ENCODE measurements at places on chromosomes 11 and 22.

GRCh38 chr11:85685820-85686459 lies at the start of gene CCDC89:
Gene CCDC89, minus strand, starts transcription at chr11:85686195. Its CDS starts 65 bp downstream, at chr11:85686130.
- DNase-seq = no peak

DNA sequence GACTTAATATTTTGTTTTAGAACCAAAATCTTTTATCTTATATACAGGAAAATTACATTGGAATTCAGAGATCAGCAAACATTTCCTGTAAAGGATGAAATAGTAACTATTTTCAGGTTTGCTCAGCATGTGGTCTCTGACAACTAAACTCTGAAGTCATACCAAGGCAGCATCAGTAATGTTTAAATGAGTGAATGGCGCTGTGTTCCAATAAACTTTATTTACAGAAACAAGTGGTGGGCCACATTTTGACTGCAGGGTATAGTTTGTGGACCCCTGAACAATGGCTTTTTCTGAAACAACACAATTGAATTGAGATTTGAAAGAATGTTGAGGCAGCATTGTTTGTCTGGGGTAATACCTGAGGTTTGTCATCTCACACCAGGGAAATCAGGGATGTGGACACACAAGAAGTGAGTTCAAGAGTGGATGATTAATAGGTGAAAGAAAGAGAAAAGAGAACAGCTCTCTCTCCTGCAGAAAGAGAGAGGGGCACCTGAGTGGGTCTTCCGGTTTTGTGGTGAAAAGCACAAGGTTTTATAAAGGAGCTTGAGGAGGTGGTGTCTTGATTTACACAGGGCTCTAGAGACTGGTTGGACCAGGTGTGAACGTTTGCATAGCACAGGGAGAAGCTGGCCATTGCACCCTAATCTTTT lies 113.5 kb upstream of the VPREB1 start:
- no peak for DNase-seq

DNA sequence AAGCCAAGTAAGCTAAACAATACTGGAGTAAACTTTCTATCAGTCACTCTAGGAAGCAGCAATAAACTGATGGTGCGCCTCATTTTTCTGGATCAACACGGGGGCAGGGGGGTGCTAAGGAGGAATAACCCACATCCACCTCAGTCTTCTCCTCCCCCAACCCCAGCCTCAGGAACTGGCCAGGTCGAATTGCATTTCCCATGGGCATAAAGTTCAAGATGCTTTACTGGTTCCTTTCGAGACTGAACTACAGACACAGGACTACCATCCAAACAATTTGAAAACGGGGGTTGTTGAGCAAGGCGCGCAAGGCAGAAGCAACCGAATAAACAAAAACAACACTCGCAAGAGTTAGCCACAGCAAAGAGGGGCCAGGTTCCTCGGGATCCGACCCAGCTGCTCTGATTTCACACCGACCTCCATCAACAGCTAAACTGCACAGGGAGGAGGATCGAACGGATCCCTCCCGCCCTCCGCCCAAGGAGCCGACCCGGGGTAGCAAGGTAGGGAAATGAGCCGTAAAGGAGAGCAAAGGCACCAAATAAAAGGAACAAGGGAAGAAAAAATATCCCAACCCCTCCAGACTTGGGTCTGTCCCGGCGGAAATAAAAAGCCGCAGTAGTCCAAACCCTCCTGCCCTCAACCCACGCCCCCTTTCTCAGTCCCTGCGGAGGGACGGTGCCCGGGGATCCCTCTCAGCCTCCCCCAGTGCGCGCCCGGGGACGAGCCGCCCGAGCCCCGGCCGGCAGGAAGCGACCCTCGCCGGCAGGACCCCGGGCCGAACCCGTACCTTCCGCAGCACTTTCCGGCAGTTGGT lies 801 bp downstream of the SESN3 start:
- DNase-seq = peak; percentile 28

GRCh38 chr11:126268361-126268707 lies 361 bp downstream of the SRPRA start:
- DNase-seq = no peak

DNA sequence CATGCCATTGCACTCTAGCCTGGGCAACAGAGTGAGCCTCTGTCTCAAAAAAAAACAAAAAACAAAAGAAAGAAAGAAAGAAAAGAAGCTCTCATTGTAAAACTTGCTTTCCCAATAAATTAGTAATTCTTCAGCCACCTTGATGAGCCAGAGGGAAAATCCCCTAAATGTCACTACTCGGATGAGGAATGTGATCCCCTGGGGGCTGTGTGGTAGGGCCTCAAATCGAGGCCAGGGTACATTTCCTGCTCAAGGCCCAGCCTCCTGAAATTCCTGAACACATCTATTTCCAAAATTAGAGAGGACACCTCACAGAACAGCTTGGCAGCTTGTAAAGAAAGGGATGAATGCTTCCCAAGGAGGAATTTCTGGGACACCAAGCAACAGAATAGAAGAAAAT lies 147.1 kb upstream of the SESN3 start:
- DNase-seq = no peak

GRCh38 chr11:821512-822371 lies 3.0 kb downstream of the PNPLA2 start:
- no peak for DNase-seq

GRCh38 chr11:132052342-132052741 lies 681.9 kb downstream of the NTM start:
- DNase-seq = no peak

DNA sequence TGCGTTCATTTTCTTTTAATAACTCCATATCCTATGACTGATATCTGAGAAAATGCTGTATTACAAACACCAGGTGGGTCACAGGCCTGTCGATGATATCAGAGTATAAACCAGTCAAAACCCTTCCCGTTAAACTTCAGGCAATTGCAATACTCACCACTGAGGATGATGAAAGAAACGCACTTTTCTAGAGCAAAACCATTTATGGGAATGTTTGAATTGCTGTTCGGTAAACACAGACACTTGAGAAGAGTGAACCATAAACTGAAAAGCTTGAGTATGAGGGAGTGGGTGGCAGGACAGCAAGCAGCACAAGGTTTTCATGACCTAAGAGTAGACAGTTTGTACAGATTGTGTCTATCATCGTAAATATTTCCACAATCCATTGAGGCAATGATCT lies 139.8 kb upstream of the CEP126 start:
- DNase-seq = no peak

- DNase-seq = no peak
These were observed 32.1 kb downstream of the MTMR3 start for GRCh38 chr22:29914991-29915533.

- DNase-seq = peak; percentile 61
These were observed at the start of gene OSM for GRCh38 chr22:30266445-30267381. Gene OSM, minus strand, starts transcription at chr22:30266851. Its CDS starts 52 bp downstream, at chr22:30266799.

GRCh38 chr11:77154381-77155081 lies 26.5 kb downstream of the MYO7A start:
- DNase-seq = no peak

GRCh38 chr22:29998627-29999384 lies 81.5 kb upstream of the HORMAD2 start:
- no peak for DNase-seq

DNA sequence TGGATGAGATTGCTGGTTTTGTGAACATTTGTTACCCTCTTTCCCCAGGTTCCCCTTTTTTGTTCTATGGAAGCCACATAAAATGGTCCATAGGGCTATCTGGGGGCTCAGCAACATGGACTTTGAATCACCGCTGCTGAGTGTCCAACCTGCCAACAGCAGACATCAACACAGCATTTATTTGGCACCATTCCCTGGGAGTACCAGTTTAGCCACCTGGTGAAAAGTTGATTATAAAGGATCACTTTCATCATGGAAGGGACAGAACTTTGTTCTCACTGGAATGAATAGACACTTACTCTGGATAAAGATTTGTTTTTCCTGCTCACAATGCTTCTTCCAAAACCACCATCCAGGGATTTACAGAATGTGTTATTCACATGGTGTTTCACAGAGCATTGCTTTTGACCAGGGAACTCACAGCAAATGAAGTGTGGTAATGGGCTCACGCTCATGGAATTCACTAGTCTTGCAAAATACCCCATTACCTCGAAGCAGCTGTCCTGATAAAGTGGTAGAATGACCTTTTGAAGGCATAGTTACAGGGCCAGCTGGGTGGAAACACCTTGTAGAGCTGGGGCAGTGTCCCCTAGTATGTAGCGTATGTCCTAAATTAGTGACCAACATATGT lies 43.9 kb downstream of the ADM start:
- no peak for DNase-seq
